Naive B cell (primary cell): ENCODE measurements at places on chromosomes 4 and X.
A peak's percentile ranks its signal among the peaks of the same experiment; 100 is the strongest.

DNA sequence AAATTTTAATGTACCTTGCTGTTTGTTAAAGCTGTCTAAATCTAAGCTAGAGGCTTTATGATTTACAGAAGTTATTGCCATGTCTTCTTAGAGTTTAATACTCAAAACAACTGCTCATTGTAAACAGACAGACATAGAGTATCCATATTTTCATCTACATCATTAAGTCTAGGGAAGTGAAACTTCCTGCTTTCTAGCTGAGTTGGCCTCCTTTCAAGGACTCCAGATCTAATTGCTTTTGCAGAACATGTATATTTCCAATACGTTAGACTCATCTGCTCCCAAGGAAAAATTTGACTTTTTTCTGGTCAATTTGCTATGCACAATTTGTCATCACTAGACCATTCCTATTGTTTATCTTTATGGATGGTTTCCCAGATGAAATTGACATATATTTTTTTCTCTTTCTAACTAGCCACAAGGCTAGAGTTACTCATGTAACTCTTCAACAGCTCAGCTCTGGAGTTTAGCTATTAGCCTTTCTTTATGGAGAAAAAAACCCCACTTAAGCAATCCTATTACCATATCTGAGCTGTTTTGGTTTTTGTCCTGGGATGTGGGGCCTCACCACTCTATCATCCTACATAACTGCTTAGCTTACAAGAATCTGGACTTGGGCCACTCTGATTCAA, 122.9 kb downstream of the PPA2 start:
- no peak for DNase-seq

GRCh38 chr4:148740701-148741100, 298.5 kb upstream of the NR3C2 start:
- no peak for DNase-seq

- DNase-seq = no peak
Measured at GRCh38 chr4:110195561-110196205, 2.7 kb downstream of the ELOVL6 start.

GRCh38 chrX:17529151-17529745, 154.2 kb downstream of the NHS start:
- no peak for DNase-seq

DNA sequence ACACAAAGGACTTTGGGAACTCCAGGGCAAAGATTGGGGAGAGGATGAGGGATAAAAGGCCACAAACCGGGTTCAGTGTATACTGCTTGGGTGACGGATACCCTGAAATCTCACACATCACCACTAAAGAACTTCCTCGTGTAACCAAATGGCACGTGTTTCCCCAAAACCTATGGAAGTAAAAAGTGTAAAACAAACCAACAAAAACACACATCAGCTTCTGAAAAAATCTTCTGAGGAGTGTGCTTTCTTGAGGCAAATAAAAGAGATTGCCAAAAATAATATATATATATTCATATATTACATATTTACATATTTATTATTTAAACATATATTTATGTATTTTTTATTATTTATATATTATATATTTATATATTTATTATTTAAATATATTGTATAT, 3.9 kb downstream of the P2RY8 start:
- no peak for DNase-seq

DNA sequence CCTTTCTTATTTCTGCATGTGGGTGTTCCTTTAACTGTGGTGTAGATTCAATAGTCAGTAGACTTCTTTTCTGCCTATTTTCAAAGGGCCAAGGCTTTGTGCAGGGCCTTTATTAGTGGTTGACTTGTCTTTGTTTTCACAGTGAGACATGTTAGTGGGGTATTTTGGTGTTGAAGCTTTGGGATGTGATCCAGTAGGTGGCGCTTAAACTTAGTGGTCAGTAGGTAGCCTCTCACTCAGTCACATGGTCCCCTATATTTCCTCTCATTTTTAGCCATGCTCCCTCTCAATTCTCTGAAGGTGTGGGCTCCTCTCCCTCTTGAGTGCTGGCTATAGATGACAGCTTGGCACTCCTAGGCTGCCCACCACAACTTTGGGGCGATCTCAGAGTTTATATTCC, 23.4 kb upstream of the SLC10A7 start:
- DNase-seq = no peak

DNA sequence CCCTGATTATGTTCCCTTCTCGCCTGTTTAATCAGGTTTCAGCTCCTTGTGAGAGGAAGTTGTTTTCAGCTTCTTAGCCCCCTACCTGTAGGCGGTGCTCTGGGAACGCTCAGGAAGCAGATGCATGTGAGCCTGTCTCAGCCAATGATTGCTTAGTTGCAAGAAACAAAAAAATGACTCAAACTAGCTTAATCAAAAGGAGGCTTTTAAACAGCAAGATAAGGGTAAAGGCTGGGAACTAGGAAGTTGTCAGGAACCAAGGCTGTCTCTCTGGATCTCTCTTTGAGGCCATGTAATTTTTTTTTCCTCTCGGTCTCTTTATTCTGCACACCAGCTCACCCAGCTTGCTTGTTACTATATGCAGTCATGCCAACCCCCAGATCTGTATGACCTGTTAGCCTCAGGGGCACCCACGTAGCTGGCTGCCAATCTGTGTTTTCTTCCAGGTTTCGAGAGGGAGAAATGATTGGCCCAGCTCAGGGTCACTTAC, 109.1 kb downstream of the PTTG2 start:
- DNase-seq = no peak

- DNase-seq = no peak
Measured at GRCh38 chr4:147351083-147351787, 129.7 kb upstream of the EDNRA start.

DNA sequence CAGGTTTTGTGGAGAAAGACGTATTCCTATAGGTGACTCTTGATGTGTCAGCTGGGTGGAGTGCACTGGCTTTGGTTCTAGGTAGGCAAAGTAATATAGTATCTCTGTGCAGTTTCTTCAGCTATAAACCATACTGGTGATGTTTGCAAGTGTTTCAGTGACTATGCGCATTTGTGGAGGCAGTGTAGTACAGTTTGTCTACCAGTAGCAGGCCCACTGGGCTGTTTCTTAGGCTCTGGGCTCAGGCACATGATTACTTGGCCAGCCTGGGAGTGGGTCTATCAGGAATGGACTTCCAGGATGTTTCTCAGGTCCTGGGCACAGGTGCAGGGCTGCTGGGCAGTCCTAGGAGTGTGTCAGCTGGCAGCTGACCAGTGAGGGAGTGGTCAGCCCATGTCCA, 51.9 kb upstream of the INTU start:
- DNase-seq = no peak

DNA sequence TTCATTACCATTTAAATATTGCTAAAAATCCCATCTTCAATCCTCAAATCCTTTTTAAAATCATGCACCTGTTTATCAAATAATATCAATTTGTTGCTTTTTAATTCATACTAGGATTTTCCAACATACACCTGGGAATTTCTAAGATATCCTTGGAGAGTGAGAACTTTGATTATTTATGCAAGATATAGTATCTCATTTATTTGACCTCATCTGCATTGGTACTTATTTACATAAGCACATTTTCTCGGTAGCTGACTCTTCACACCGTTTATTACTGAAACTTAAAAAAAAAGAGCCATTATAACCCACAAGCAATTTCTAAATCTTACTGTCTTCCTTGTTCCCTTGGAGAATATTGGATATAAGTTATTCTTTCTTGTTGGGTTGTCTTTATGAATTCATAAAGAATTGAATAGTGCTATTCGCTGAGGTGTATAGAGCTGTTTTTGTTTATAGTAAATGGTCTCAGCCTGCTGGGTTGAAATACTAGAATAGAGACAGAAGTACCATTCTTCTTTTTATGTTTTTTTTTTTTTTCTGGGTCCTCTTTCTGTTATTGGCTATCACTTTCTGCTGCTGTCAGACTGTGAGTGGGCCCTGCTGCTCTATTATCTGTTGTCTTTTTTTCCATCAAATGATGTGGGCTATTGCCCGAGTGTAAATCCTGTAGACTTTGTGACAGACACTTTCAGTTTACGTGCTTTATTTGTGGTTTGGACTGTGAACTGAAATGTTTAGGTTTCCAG, 2.9 kb downstream of the UGT8 start:
- DNase-seq = peak; percentile 64

DNA sequence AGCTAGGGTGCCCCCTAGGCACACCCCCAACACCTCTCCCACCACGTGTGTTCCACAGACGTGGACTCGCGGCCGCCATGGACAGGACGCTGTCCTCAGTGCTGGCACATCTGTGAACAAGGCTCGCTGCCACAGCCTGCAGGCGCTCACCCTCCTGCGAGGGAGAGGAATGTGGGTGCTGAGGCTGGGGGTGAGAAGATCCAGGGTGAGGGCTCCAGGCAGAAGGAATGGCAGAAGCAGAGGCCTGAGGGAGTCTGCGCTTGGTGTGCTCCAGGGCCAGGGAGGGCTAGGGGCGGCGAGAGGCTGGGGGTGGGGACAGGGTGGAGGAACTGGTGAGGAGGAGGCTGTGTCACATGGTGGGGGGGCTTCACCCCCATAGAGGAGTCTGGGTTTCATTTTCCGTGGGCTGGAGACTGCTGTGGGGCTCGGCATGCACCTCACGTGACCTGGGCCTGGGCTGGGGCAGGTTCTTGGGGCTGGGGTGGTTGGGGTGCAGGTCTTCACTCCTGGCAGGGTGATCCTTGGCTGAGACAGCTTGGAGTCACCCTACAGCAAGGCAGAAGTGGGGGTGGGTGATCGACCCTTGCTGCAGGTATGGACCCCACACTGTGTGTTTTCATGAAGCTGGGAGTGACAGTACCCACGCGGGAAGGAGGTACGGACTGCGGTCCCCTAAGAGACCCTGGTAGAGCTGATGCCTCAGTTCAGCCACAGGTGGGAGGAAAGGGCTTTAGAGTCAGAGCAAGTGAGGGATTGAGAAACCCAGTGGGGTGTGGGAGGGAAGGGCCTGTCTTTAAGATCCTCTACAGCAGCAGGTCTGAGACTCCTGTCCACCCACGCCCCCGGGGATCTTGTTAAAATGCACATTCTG, 103.7 kb downstream of the PSAPL1 start:
- no peak for DNase-seq

- no peak for DNase-seq
Measured at GRCh38 chrX:115584696-115585095, 23.7 kb downstream of the PLS3 start.

- no peak for DNase-seq
Measured at GRCh38 chr4:38322714-38323113, 341.3 kb upstream of the KLF3 start.

DNA sequence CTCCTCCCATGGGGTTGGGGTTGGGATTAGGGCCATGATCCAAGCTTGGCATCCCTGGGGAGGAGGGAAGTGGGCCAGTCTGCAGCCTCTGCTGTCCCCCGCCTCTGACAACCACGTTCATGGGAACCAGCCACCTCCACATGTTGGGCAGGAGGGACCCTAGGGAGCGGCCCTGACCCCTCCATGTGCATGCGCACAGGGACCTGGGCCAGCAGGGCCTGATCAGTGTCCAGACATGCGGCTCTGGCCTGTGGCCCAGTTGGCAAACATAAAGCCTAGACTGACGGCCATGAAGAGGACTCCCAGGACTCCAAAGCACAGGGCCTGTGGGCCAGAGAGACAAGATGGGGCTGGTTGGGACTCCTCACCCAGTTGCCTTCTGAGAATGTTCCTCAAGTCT, 11.3 kb downstream of the SLC38A5 start:
- no peak for DNase-seq

DNA sequence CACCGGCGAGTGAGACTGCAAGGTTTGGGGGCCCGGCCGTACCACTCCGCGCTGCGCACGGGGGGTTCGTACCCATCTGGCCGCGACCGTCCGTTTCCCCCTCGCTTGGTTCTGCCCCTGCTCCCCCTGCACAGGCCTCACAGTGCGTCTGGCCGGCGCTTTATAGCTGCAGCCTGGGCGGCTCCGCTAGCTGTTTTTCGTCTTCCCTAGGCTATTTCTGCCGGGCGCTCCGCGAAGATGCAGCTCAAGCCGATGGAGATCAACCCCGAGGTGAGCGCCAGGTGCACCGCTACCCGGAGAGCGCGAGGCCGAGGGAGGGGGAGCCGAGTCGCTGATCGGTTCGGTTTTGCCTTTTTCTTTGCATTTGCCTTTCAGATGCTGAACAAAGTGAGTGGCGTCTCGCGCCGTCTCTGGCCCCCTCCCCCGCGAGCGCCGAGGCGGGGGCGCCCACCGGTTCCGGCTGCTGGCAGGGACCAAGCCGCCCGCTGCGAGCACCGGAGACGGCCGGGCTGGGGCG, at the start of gene UCHL1:
Gene UCHL1, plus strand, starts transcription at position 189 of the 517 bp plus-strand sequence. Its CDS starts 49 bp downstream, at position 238.
- no peak for DNase-seq

GRCh38 chr4:93187466-93187865, 641.1 kb upstream of the ATOH1 start:
- DNase-seq = no peak

DNA sequence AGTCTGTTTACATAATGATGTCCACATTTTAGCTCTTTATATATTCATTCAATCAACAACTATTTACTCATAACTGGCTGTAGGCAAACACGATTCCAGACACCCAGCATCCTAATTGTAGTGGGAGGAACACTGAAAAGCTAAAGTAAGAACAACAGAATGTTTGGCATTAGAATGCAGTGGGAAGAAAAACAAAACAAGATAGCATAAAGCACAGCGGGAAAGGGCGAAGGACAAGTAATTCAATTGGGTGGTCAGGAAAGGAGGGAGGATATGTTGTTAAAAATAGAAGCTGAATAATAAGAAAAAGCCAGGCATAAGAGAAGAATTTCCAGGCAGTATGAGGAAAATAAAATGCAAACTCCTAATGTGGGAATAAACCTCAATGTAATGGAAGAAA, 189.5 kb upstream of the FAT4 start:
- no peak for DNase-seq

DNA sequence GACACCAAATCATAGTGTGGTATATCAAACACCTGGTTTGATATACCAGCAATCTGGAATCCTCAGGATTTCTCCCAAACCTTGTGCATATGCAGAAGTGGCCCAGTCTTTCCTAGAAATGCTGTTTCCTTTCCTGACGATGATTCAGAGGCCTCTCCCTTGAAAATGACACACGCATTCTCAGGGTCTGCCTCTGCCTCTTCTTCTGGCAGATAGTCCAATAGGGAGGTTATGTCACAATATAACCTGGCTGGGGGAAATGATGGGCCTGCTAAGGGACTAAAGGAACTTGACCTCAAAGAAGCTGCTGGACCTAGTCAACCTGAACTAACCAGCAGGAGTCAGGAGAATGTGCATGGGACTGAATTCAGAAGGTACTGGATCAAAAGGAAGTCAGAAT, 435.2 kb downstream of the IDS start:
- DNase-seq = no peak

- no peak for DNase-seq
Measured at GRCh38 chrX:10048707-10049106, 81.5 kb downstream of the CLDN34 start.

GRCh38 chrX:125131164-125131563, 188.5 kb upstream of the TEX13C start:
- DNase-seq = no peak

- no peak for DNase-seq
Measured at GRCh38 chr4:4203688-4204400, 22.9 kb downstream of the OTOP1 start.

DNA sequence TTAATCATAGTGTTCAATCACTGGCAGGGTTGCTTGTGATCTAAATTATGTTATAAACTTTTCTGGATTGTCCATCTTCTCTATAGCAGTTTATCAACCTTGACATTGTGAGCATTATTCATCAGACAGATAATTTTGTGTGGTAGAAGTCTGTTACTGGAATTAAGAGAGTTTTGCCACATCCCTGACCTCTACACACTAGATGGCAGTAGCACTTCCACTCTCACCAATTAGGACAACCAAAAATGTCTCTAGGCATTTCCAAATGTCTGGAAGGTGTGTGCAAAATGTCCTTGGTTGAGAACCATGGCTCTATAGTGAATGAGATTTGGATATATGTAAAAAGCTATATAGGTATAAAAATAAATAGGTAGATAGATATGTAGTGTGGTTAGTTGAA, 324.1 kb upstream of the FAM47C start:
- no peak for DNase-seq

GRCh38 chrX:1748408-1748807, 133.5 kb downstream of the ASMT start:
- DNase-seq = no peak
